Cardiac septum (tissue), 1 donor: ENCODE measurements at places on chromosomes 2 and 18.

DNA sequence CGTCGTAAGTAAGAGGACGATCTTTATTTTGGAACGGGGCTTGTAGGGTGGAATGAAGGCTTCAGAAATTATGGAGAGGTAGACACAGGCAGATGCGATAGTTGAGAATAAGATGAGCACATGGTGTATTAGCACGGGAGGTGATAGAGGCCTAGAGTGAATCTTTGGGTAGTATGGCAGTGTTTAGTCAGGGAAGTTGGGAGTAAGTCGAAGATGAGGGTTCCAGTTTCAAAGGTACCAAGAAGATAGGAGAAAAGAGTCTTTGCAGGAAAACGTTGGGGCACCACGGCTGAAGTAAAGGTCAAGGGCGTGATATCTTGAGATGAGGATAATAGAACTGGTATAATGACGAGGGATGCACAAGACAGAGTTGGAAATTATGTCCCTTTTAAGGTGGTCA, 654 bp downstream of the PIK3C3 start:
- no peak for DNase-seq

DNA sequence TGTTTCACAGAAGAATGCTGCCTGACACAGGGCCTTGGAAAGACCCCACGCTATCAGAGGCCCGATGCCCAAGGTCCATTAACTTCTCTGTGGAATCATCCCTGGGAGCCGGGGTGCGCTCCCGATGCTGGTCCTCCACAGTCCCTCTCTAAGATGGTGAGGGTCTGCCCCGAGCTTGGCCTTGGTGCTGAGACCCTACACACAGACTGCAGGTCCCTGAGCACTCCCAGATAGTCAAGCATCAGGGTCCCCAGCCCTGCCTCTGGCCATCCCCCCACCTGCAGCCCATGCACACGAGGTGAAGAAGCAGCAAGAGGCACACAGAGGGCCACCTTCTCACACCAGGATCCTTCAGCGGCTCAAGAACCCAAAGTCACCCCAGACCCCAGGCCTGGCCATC, 263.3 kb downstream of the MYCN start:
- DNase-seq, result no peak

GRCh38 chr2:61158356-61158955, 3.5 kb upstream of the C2orf74 start:
- no peak for DNase-seq

GRCh38 chr2:182229297-182229696, 197.5 kb downstream of the PDE1A start:
- DNase-seq, result no peak

DNA sequence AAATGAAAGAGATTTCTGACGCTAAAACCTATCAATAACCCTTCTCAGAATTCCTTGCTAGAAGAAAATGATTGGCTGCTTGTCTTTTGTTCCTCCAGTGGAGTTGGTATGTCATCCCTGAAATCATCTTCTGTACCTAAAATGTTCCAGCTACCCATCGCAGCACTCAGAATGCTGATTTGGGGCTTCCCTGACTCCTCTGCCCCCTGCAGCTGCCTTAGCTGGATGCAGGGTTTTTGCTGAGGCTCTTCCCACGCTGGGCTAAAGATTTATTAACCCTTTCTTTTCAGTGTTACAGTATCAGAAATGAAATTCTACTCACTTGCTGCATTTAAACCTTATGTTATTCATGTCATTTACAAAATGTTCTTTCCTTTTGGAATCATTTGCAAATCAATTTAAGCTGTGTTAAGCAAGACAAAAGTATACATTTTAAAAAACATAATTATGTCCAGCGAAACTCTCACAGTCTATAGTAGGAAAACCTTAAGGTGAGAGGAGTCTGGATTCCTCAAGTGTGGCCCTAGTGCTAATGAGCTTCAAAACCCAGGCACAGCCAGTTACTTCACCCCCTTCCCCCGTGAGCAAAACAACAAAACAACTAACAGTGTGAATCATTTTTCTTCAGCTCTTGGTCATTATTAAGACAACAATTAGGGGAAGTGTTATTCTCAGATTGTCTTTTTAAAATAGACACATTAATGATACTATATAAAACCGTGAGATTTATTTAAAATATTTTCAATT, 32.8 kb downstream of the PKP4 start:
- no peak for DNase-seq

DNA sequence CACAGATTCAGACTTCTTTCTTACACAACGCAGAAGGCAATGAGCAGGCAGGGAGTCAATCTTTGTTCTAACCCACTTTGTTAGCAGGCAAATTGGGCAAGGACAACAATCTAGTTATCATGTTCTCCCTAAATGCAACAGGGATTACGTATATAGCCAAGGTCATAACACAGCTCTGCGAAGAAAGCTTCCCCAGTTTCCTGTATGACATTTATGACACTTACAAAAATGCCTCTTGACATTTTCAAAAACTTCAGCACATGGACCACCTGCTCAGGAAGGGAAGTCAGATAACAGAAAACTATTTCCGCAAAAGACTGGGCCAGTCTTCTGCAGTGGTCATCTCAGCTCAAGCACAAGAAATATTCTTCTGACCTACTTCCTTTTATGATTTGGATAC, 106.1 kb downstream of the IRS1 start:
- DNase-seq, result no peak
